Kasumi-1 (cell line): ENCODE measurements at places on chromosomes 4 and X.
A peak's percentile ranks its signal among the peaks of the same experiment; 100 is the strongest.

DNA sequence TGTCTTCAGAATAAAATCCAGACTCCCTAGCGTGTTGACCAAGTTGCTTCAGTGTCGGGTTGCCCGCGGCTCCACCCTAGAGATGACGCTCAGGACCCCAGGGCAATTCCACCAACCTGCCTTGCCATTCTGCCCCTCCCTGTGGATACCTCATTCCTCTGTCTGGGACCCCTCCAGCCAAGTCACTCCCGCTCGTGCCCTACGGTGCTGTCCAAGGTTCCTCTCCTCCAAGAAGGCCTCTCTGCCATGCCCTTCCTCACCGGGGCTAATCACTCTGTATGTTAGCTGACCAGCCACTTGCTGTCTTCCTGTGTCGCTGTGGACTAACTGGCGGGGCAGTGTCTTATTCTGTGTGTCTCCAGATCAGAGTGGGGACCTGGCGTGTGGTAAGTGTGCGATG lies 46.6 kb downstream of the TENM3 start:
- no peak for DNase-seq

DNA sequence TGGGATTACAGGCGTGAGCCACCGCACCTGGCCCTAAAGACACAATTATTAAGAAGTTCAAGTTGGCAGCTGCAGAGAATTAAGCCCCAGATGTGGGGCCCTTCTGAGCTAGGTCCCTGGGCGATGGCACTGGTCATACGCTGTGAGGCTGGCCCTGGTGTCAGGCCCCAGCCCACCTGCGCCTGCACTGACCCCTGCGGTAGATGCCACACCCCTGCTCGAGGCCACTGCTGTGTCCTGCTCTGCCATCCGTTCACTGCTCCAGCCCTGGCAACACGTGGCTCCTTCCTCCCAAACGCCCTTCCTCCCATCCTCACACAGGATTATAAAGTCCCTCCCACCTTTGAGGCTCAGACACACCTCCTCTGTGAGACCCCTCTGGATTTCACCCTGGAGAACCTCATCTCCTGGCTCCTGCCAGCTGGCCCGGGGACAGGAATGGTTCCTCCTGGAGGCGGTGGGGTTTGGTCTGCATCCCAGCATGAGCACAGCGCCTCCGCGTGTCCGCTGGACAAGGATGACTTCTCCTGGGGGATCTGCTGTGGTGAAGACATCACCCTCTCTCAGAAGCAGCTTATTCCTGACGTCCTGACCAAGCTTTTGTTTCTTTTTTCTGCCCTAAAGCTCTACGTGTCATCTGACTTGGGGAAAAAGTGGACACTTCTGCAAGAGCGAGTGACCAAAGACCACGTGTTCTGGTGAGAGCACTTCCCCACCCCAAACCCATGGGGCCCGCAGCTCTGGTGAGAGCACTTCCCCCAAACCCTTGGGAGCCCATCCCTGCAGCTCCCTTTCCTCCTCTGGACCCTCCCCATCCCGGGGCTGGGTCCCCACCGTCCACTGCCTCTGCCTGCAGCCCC lies 219.0 kb upstream of the PSAPL1 start:
- no peak for DNase-seq

GRCh38 chrX:39331082-39331704 lies 529.9 kb downstream of the MID1IP1 start:
- no peak for DNase-seq

GRCh38 chr4:74930162-74930561 lies 2.8 kb upstream of the PARM1 start:
- DNase-seq, result no peak

GRCh38 chrX:46635186-46635585 lies 61.6 kb downstream of the CHST7 start:
- no peak for DNase-seq

DNA sequence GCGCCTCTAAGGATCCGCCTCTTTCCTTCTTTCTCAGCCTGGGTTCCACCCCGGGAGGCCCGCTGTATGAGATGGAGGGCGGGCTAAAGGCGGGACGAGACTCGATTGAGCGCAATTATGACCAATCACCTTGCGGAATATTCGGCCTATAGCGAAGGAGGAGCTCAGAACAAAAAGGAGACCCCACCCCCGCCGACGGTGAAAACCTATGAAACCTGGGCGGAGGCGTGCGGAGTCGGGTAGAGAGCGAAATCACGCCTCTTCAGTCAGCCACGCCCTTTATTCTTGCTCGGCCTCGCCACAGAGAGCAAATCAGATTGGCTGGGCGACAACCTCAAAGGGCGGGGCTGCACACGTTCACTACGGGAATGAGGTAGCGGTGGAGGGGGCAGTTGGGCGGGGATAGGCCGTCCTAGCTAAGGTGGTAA lies 615 bp upstream of the CDK16 start:
- DNase-seq, result peak; percentile 95

- DNase-seq, result no peak
Observed at GRCh38 chrX:151085207-151085606, 91.2 kb upstream of the GPR50 start.

GRCh38 chrX:54509400-54509799 lies 13.4 kb upstream of the FGD1 start:
- no peak for DNase-seq

DNA sequence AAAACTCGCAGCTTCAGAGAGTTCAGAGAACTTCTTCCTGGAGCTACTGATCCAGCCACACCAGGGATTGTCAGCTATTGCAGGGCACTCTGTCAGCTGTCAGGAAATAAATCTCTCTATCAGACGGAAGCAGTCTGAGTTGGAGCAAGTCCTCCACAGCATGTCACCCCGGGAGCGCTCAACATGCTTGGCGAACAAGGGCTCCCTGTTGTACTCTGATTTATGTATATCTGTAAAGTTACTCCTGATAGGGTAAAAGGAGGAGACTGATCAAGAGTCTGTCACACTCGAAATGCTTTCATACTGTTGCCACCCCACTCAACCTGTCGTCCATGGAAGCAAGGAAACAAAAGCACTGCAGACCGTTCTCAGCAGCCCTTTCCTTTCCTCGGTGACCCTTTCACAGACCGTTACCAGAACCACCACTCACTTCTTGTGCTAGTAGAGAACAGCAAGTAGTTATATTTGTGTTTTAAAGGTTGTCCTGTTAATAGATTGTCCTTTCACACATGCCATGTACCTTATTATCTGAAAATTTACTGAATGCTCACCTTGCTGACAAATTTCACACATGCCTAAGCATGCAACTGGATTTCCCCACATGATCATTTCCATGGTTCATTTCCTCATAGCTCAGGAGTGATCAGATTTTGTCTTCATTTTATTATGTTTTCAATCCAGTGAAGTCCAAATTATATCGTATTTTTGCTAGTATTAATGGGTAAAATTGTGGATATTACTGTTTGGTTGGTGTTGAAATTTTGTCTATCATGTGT lies 2108.9 kb upstream of the TENM3 start:
- DNase-seq, result no peak

- DNase-seq, result no peak
Observed at GRCh38 chr4:117623326-117623725, 411.0 kb upstream of the NDST3 start.

- DNase-seq, result no peak
Observed at GRCh38 chr4:5133933-5134594, 82.8 kb downstream of the STK32B start.

GRCh38 chrX:124690495-124690894 lies 344.1 kb downstream of the SH2D1A start:
- no peak for DNase-seq

GRCh38 chr4:141464366-141464765 lies 172.0 kb upstream of the IL15 start:
- DNase-seq, result no peak

DNA sequence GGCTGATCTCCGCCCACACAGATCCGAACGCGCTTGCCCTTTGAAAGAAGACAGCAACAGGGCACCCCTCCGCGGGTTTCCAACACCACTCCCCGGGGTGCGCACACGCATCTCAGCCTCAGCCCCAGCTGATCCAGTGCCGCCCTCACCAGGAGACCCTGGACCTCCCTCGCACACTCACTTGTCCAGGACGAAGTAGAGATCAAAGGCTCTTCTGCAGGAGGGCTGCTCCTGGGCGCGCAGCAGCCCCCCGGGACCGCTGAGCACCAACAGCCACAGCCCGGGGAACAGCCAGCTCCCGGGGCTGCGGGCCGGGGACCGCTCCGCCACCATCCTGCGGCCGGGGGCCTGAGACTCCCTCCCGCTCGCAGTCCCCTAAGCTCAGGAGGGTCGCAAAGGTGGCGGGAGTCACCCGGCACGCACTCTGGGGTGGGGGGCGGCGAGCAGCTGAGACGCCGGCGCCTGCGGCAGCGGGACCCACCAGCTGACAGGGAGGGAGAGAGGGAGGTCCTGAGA lies 743 bp downstream of the ANTXR2 start:
- DNase-seq, result peak; percentile 48

DNA sequence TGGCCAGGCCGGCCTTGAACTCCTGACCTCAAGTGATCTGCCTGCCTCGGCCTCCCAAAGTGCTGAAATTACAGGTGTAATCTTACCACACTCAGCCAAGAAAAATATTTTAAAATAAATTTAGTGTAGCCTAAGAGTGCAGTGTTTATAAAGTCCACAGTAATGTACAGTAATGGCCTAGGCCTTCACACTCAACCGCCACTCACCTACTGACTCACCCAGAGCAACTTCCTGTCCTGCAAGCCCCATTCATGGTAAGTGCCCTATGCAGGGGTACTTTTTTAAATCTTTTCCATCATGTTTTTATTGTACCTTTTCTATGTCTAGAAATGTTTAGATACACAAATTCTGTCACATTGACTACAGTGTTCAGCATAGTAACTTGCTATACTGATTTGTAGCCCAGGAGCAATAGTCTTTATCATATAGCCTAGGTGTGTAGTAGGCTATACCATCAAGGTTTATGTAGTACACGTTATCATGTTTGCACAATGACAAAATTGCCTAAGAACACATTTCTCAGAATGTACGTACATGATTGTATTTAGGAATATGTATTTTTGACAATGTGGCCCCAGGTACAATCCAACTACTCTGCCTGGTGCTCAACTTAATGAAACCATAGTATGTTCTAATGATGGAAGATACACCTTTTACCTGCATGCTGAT lies 455.2 kb downstream of the PCDH7 start:
- DNase-seq, result no peak

DNA sequence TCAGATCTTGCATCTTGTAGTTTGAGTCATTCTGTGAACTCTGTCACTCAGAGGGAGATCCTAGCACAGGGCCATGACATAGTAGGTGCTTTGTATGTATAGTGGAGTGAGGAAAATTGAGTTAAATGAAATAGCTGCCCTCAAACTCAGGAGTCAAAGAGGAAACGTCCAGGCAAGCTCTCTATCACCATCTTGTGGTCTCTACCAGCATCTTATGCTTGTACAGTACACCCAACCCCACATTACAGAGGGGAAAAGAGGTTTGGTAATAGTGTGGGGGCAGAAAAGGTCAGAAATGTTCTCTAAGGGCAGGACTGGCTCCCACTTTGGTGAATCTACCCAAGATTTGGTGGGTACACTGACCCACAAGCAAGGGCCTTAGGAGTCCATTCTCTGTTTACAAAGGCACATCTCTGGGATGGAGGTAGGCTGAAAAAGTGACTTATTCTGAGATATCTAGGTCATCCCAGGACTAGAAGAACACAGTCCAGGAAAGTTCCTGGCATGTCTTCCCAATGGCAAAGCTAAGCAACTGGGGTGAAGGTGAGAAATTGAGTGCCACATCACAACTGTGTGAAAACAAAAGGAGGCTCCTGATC lies 131.8 kb downstream of the OR13H1 start:
- peak; percentile 50 for DNase-seq

DNA sequence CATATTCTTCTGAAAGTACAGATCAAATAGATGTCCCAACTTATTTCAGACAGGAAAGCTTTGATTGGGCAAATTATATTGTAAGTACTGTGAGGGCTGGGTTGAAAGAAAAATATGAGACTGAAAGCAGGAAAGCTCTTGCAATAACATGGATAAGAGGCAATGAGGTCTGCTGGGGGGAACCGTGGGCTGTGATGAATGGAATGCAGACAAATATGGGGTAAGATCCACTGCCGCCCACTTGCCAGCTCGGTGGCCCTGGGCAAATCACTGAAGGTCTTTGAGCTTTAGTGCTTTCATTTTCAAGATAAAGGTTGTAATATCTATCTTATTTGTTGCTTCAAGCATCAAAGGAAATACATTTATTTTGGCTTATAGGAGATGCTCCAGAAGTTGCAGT lies 51.0 kb downstream of the AGA start:
- DNase-seq, result no peak

- no peak for DNase-seq
Observed at GRCh38 chr4:17941731-17942130, 79.8 kb downstream of the LCORL start.

GRCh38 chr4:142846108-142846728 lies at the start of gene INPP4B:
Gene INPP4B, minus strand, starts transcription at chr4:142846301.
- DNase-seq, result peak; percentile 42

- DNase-seq, result no peak
Observed at GRCh38 chrX:49193542-49193964, 6.4 kb downstream of the SYP start.

GRCh38 chr4:168619266-168619631 lies 122.4 kb downstream of the PALLD start:
- DNase-seq, result no peak

GRCh38 chr4:173272996-173273395 lies 61.2 kb downstream of the HMGB2 start:
- no peak for DNase-seq

DNA sequence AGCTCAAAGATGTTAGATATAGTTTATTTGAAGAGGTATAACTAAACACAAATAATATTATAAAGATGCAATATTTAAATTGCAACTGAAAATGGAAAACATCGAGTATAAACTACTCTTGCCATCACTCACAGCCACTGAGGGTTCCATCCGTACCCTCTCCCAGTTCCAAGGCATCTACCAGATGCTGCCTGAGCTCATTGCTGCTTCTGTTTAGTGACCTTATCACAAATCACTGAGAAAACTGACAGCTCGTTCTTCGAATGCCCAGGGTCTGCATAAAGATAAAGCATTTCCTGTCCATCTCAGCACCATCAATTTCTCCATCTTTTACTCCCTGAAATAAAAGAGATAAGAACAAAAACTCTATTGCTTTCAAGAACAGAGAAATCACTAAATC lies 391.7 kb upstream of the NWD2 start:
- DNase-seq, result no peak

GRCh38 chr4:154618708-154619315 lies 6.4 kb upstream of the FGG start:
- DNase-seq, result peak; percentile 64

- no peak for DNase-seq
Observed at GRCh38 chr4:19486400-19486799, 765.3 kb upstream of the SLIT2 start.

DNA sequence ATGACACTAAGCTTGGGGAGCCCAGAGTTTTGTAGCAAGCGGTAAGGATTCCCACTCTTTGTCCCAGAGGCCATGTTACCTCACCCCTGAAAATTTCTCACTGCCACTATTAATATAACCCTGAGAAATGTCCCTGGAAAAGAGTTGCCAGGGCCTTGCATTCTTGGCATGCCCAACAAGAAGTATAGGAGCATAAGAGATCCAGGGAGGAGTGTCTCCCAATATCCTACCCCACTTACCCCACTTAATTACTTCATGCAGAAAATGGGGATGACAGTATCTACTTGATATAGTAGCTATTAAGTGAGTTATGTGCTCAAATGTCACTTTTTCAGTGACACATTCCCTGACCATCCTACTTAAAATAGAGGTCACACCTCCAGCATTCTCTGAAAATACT lies 120.5 kb upstream of the C1GALT1C1 start:
- no peak for DNase-seq
